Caco-2 (cell line): ENCODE measurements at places on chromosomes 13 and 19.

- H3K4me3 ChIP-seq = no peak overlapping the region
- H3K27ac ChIP-seq = no peak overlapping the region
Observed at GRCh38 chr13:113947311-113948033, 26.4 kb downstream of the C13orf46 start.

- H3K27ac ChIP-seq = no peak overlapping the region
- H3K4me1 ChIP-seq = no peaks in the 10 kb centered on the region
- H3K36me3 ChIP-seq = no peaks in the 10 kb centered on the region
- no peaks in the 10 kb centered on the region for H3K27me3 ChIP-seq
- DNase-seq = no peak
- H3K4me3 ChIP-seq = no peak overlapping the region
Observed at GRCh38 chr13:76454991-76455390, 431.2 kb downstream of the KCTD12 start.

- no peak overlapping the region for H3K27ac ChIP-seq
- H3K4me3 ChIP-seq = no peak overlapping the region
- no peak for DNase-seq
- H3K27me3 ChIP-seq = no peaks in the 10 kb centered on the region
Observed at GRCh38 chr13:53326716-53327115, 298.1 kb downstream of the OLFM4 start.

GRCh38 chr13:84896128-84896527 is 903.1 kb downstream of the SLITRK6 start:
- no peak overlapping the region for H3K4me3 ChIP-seq
- H3K36me3 ChIP-seq = no peaks in the 10 kb centered on the region
- DNase-seq = no peak

GRCh38 chr13:25423831-25424230 is 52.1 kb downstream of the ATP8A2 start:
- DNase-seq = no peak
- H3K27me3 ChIP-seq = no peaks in the 10 kb centered on the region
- no peak overlapping the region for H3K27ac ChIP-seq
- no peaks in the 10 kb centered on the region for H3K36me3 ChIP-seq
